ENCODE measurements at places on chromosomes 1 and 21. TPM values are rescaled to one million over a fixed set of nuclear protein-coding genes. Genes with fewer than 3 reads are reported as not detected.

GSTM5 gene
- total RNA-seq = not detected

SERPINC1 gene
- not detected for total RNA-seq

KCNT2 gene
- total RNA-seq = not detected

C1orf115 gene
- 0.18 TPM for total RNA-seq

TTLL7 gene
- 0.97 TPM for total RNA-seq

KIF26B gene
- total RNA-seq = 0.16 TPM

GIPC2 gene
- total RNA-seq = 0.24 TPM

YTHDF2 gene
- 105 TPM for total RNA-seq

ALG14 gene
- 4.4 TPM for total RNA-seq

SPRR2F gene
- total RNA-seq = not detected

OLIG2 gene
- not detected for total RNA-seq

ZRANB2 gene
- total RNA-seq = 98.6 TPM

RNF2 gene
- 30.5 TPM for total RNA-seq

GPR161 gene
- 0.73 TPM for total RNA-seq

NEXN gene
- total RNA-seq = 0.42 TPM

ZNF670 gene
- total RNA-seq = 3.1 TPM

LRRN2 gene
- not detected for total RNA-seq

GJA9 gene
- total RNA-seq = not detected

KIFAP3 gene
- total RNA-seq = 23.8 TPM

OR2L8 gene
- total RNA-seq = not detected

C1orf226 gene
- 0.04 TPM for total RNA-seq

HSD3B1 gene
- total RNA-seq = not detected

NOTCH2 gene
- total RNA-seq = 53.9 TPM

MAGI3 gene
- total RNA-seq = 3.2 TPM

Measured in CD8-positive, alpha-beta memory T cell (primary cell).